ENCODE measurements at places on chromosomes 12 and 14. TPM values are rescaled to one million over a fixed set of nuclear protein-coding genes. Genes with fewer than 3 reads are reported as not detected.

KRT77 gene
- not detected for total RNA-seq

DAO gene
- total RNA-seq: not detected

RTL1 gene
- total RNA-seq: not detected

GRCh38 chr14:31059152-31059924 is 33.2 kb upstream of the STRN3 start:
- H3K27me3 ChIP-seq: no peaks in the 10 kb centered on the region
- peaks cover 6% of the 10 kb centered on the region for H3K4me1 ChIP-seq
- no peak for DNase-seq
- no peaks in the 10 kb centered on the region for H3K36me3 ChIP-seq
- no peak overlapping the region for H3K27ac ChIP-seq

DNA sequence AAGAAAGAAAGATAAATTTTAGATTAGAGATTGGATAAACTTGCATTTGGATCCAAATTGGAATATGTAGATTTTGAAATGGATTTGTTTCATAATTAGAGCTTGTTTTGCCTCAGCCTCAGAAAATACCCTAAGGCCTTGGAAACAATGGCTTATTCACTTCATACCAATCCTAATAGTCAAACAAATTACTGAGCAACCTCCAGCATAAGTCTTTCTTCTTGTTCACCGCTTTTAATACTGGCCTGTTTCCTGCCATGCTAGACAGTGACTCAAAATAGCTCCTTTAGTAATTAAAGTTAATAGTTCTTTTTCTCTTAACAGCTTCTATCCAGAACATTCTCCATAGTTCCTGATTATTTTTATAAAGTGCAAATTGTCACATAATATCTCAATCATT is 110.9 kb upstream of the DNM1L start:
- no peak overlapping the region for H3K27ac ChIP-seq
- peaks cover 4% of the 10 kb centered on the region for H3K36me3 ChIP-seq
- no peak overlapping the region for H3K4me3 ChIP-seq
- H3K27me3 ChIP-seq: no peaks in the 10 kb centered on the region

GRCh38 chr14:76774821-76775694 is 13.8 kb downstream of the VASH1 start:
- no peaks in the 10 kb centered on the region for H3K36me3 ChIP-seq
- H3K4me1 ChIP-seq: peaks cover 20% of the 10 kb centered on the region
- H3K27me3 ChIP-seq: no peaks in the 10 kb centered on the region
- H3K4me3 ChIP-seq: no peak overlapping the region
- DNase-seq: peak; percentile 57
- H3K27ac ChIP-seq: no peak overlapping the region

GRCh38 chr12:2833327-2833726 is 1.5 kb downstream of the NRIP2 start:
- no peak overlapping the region for H3K27ac ChIP-seq
- H3K4me1 ChIP-seq: peaks cover 26% of the 10 kb centered on the region
- no peak overlapping the region for H3K4me3 ChIP-seq
- H3K36me3 ChIP-seq: peaks cover 10% of the 10 kb centered on the region
- no peak for DNase-seq
- no peaks in the 10 kb centered on the region for H3K27me3 ChIP-seq

GRCh38 chr14:71416392-71416791 is 509.1 kb downstream of the PCNX1 start:
- peaks cover 5% of the 10 kb centered on the region for H3K36me3 ChIP-seq
- H3K4me1 ChIP-seq: peaks cover 46% of the 10 kb centered on the region
- H3K27ac ChIP-seq: peak overlapping the region; percentile 83
- H3K27me3 ChIP-seq: no peaks in the 10 kb centered on the region

DNA sequence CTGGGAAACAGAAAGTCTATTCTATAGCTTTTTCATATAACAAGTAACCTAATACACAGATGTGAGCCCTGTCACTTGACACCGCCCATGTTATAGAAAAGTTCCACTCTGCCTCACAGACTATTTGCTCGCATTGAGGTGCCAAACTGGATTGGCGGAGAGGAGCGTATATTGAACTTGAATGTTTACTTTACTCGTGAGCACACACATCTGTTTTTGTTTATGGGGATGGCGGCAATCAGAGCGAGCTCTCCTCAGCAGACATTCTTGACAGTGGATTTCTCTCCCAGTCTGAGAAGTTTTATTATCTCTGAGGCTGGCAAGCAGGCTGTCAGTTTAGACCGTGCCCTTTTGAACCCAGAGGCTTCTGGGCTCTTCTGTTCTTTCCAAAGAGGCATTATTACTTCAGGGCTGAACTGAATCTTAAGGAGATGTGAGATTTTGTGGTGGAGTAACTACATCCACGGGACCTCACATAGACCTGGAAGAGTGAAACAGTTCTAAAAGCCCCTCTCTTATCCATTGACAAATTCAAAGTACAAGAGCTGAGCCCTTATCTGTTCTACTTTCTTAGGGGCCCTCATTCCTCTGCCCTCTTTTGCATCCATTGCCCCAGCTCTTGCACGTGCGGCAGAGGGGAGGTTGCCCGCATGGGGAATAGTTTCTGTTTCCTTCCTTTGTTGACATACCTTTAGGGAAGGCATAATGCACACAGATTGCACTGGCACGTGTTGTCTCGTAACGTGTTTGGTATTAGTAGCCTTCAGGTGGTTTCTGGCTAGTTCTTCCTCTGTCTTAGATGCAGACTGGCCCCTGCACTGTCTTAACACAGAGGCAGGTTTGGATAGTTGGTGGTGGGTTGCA is 68.2 kb downstream of the DRAM1 start:
- peaks cover 5% of the 10 kb centered on the region for H3K4me1 ChIP-seq
- no peak for DNase-seq
- H3K27me3 ChIP-seq: no peaks in the 10 kb centered on the region

Measured in chondrocyte (in vitro differentiated cells).